ENCODE measurements at places on chromosomes 6 and 20. TPM values are rescaled to one million over a fixed set of nuclear protein-coding genes. Genes with fewer than 3 reads are reported as not detected.

GRCh38 chr6:158711264-158711663 lies 61.4 kb downstream of the SYTL3 start:
- peak; percentile 36 for DNase-seq

- no peak for DNase-seq
These were observed 950 bp downstream of the KCTD20 start for GRCh38 chr6:36443471-36444428.

SLPI gene
- total RNA-seq: 21.9 TPM

ECT2L gene
- 0.37 TPM for total RNA-seq

ANKRD66 gene
- total RNA-seq: not detected

SRMS gene
- total RNA-seq: not detected

GRCh38 chr6:135114355-135115145 lies 59.9 kb upstream of the HBS1L start:
- DNase-seq: no peak

DNA sequence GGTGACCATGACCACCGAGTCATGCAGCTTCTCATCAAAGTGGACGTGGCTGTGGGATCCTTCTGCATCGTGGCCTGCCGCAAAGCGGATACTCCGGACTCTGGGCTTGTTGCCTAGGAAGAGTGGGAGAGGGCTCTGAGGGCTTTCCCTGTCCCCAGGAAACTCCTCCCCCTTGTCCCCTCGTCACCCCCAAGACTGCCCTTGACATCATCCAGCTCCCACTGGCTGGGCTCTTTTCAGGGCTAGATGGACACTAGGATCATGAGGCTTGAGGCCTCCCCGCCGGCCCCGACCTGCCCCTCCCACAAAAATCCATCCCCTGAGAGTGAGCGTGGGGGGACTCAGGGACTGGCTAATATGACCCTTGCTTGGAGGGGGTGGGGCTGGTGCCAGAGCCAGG lies 9.0 kb downstream of the ADISSP start:
- peak; percentile 47 for DNase-seq

LYRM2 gene
- 30.7 TPM for total RNA-seq

DNMT3B gene
- 0.50 TPM for total RNA-seq

DNA sequence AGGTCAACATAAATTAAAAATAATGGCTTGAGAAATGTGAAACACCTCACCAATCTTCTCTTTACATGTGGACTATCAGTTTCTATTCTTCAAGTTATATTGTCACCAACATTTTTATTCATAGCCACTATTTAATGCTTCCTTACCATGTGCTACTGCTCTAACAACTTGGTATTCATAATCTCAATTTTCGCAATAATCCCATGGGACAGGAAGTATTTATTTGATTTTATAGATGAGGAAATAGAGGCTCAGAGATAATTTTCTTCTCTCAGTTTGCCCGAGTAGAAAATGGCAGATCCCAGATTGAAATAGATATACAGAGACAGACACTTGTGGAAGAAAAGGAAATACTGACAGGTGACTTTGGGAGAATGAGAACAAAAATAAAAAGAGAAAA lies 66.6 kb downstream of the FAM83B start:
- DNase-seq: no peak

TCF21 gene
- total RNA-seq: 3.3 TPM

SOX18 gene
- total RNA-seq: 36.8 TPM

DNA sequence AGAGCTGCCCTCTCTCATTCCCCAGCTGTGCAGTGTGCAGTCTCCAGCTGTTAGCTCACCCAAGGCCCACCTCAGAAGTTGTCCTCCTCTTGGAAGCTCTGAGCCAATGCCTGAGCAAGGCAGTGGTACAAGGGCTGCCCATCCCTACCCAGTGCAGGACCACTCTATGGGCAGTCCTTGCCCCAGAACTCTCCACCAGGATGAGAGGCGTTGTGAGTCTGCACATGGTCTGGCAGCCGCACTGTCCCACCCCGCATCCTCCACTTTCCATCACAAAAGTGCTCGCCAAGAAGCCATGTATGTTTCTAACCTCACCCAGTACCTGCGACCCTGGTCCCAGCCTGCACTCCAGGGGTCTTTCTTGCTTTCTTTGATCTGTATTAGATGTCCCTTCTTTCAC lies 175.1 kb upstream of the PMEPA1 start:
- DNase-seq: no peak

- peak; percentile 67 for DNase-seq
These were observed 37.6 kb upstream of the PLCB1 start for GRCh38 chr20:8094415-8094818.

DNA sequence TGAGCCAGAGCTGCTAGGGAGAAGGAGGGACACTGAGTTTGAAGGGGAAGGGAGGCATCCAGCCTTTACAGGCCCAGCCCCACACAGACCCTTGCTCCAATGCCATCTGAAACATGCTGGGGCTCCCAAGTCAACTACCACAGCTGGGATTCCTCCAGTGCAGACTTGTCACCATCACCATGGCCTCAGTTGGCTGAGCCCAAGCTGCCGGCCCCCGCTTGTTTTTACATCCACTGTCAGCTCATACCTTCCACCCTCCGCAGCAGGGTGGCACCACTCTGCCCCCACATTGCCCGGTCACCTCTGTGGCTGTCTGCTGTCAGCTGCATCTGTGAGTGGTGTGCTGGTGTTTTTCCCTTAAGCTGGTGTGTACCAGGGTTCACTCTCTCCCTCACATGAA lies 26.1 kb downstream of the GFOD1 start:
- DNase-seq: no peak

DNA sequence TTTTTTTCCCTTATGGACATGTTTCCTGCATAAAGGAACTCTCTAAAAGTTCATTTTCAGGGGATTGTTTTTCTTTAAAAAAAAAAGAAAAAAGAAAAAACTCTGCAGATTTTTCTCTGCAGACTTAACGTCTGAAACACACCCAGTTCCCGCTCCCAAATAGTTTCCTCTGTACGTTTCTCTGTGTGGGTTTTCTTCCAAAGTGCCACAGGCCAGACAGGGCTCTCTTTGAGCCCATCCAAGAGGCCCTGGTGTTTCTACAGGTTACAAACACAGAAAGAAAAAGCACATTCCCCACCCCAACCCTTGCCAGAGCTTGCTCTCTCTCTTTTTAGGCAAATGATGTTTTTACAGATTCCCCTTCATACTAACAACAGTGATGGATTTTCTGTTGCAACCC lies 258.6 kb downstream of the FNDC1 start:
- DNase-seq: no peak

- DNase-seq: no peak
These were observed 2.6 kb downstream of the PRSS35 start for GRCh38 chr6:83514866-83515466.

DNA sequence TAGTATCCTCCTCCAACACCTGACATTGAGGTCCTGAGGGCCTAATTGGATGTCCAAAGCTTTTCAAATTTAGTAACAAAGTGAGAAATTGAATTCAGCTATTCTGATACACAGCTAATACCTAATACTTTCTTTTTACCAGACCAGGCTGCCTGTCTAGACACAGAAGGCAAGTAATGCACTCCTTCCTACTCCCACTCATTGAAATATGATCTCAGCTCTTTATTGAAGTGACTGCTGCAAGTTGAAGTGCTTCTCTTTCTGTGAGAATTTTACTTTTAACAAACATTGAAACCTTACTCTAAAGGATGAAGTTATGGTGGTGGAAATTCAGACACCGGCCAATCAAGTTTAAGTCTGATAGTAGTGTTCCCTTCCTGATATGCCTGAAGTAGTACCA lies 90.8 kb upstream of the OGFRL1 start:
- no peak for DNase-seq

GRCh38 chr20:49769048-49769581 lies 43.5 kb upstream of the SLC9A8 start:
- DNase-seq: no peak

Measured in left ventricle myocardium superior (tissue), 1 donor.